ENCODE measurements at places on chromosomes 3 and 15.

DNA sequence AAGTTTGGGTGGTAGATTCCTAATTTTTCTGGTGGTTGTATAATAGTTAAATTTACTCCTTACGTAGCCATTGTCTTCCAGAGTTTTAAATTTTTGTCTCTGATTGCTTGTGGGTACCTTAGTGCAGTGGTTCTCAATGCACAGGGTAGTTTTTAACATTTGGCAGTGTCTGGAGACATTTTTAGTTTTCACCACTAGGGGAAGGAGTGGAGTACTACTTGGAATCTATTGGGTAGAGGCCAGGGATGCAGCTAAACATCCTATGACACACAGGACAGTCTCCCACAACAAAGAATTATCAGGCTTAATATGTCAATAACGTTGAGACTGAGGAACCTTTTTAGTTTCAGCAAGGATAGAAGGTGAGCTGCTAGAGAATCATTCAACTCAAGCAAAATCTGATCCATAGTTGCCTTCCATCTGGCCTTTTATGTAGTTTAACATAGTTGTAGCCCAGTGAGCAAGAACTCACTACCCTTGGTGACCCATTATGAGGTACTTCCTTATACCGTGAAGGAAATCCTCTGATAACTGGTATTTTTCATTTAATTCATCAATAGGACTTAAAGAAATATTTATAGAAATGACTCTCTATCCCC, 8.6 kb upstream of the STX19 start:
- DNase-seq = no peak

GRCh38 chr15:88400591-88401250, 66.5 kb downstream of the MRPL46 start:
- no peak for DNase-seq

DNA sequence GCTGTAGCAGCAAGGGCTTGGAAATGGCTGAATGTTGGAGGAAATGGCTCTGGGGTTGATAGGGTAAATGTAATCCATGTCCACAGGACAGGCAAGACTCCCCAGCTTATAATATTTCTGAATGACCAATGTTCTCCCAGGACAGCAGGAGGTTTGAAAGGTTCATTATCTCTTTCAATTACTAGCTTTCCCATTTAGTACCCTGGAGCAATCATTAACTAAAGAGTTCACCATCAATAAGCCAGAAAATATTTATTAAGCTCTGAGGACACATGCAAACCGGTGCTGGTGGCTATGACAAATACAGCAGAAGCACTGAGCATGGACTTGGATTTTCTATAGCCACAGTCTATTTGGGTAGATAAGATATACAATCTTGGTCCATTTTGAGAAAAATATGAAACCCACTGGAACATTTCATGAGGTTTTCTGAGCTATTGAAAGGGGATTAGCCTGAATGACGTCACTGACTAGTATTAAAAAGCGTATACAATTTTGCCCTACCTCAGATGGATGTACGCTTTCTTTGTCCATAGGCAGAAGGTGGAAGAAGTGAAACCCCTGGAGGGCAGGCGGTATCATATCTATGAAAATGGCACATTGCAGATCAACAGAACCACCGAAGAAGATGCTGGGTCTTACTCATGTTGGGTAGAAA, 166.2 kb downstream of the CHL1 start:
- DNase-seq = no peak

- DNase-seq = no peak
Measured at GRCh38 chr3:82088749-82089148, 327.3 kb upstream of the GBE1 start.

- DNase-seq = no peak
Measured at GRCh38 chr15:62462268-62462667, 297.2 kb upstream of the C2CD4B start.

DNA sequence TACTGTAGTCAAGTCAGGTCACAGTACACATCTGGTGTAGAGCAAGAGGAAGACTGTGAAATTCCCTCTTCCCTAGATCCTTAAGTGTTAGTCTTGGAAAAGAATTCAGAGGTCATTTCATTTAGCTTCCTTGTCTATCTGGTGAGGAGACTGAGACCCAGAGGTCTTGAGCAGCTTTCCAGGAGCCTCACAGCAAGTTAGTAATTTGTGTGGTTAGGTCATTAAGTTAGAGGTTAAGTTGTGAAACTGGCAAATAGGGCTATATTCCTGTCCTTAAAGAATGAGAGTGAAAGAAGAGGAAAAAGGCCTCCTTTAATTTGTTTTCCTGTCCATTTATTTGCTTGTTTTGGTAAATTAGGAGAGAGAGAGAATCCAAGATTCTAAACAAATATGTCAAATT, 9.0 kb downstream of the PODXL2 start:
- no peak for DNase-seq

- no peak for DNase-seq
Measured at GRCh38 chr3:150878996-150879575, 26.2 kb downstream of the MINDY4B start.

GRCh38 chr3:196641333-196642054, 2.0 kb downstream of the NRROS start:
- no peak for DNase-seq

- no peak for DNase-seq
Measured at GRCh38 chr15:88207565-88207964, 49.0 kb downstream of the NTRK3 start.

DNA sequence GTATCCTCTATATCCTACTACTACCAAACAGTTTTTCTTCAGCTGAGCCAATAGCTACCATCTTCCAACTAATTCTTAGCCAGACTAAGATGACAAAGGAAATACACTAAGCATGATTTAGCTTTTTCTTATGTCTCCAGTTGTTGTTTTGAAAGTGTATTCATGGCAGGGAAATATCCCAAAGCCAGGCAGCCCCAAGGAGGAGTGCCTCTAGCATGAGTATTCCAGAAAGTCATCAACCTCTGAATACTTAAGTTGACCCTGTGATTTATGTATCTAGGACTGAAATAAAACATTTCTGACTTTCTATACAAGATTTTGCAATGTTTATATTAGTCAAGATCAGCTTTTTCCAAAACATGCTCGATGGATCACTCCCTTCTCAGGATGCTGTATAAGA, 449.1 kb downstream of the IL5RA start:
- DNase-seq = no peak

DNA sequence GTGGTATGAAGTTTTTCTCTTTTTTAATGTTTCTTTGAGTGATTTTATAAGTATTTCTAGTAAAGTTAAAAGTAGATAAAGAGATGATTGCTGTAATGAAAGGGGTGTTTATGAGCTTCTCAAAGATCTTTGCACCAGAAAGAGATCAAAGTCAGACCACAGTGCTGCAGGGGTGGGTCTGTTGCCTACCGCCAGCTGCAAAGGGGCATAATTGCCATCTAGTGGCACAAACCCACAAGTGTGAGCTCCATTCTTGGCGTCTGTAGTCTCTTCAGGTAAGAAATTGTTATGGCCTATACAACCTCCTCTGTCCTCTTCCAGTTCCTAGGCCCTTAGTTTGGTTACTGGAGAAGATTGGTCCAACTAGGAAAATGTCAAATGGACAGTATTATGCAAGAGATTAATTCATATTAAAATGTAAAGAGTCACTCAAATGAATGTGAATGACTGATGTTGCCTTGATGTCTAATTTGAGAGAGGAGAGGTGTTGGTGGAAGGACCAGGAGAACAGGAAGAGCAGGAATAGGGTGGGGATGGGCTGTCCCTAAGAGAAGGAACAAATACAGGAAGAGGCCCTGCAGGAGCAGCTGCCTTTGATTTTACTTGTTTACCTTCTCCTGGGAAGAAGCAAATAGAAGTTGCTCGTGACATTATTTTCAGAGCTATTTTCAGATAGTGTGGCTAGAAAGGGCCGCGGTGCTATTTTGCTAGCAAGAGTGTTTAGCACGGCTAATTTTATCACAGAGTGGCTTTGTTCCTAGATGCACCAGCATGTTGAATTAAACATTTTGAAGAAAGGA, 53.0 kb upstream of the GSK3B start:
- no peak for DNase-seq

GRCh38 chr3:102174312-102174712, 260.5 kb upstream of the ZPLD1 start:
- DNase-seq = no peak

- peak; percentile 31 for DNase-seq
Measured at GRCh38 chr15:72285927-72286516, 13.7 kb upstream of the PARP6 start.

DNA sequence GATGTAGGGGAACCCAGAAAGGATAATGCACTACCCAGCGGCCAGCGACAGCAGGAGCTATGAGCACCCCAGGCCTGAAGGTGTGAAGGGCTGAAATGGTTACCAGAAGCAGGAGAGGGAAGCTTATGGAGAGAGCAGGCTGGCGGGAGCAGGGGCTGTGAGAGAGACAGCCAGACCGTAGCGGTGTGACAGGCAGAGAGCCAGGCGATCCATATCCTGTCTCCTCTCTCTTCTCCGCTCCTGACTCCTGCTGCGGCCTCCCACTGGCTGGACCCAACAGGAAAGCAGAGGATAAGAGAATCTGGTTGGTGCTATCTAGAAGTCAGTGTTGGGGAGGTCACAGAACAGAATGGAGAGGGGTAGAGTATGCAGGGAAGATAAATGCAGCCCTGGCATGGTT, 49.9 kb downstream of the BTD start:
- no peak for DNase-seq

DNA sequence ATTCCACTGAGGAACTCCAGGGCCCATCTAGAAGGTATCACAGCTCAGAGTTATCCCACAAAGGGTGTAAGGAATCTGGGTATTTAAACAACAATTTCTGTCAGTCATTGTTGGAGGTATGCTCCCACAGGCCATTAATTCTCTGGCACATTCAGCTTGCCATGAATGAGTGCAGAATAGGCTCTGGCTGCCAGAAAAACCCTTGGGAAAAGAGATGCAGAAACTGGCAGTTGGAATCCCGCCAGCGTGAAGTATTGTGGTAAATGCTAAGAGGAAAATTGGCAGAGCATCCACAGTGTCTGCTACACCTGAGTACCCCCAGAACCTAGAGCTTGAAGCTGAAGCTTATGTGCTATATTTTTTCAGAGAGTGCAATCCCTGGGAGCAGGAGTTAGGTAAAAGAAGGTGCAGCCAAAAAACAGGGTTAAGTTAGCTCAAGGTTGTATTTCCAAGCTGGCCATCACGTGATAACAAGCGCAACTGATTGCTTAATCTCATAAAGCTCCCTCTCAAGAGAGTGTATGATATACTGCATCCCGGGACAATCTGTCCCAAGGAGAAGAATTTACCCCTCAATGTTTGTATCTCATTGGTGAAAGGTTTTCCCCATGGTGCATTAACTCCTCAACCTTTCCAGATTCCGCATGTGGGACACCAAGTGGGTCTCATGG, 94.2 kb upstream of the ACP3 start:
- DNase-seq = no peak

DNA sequence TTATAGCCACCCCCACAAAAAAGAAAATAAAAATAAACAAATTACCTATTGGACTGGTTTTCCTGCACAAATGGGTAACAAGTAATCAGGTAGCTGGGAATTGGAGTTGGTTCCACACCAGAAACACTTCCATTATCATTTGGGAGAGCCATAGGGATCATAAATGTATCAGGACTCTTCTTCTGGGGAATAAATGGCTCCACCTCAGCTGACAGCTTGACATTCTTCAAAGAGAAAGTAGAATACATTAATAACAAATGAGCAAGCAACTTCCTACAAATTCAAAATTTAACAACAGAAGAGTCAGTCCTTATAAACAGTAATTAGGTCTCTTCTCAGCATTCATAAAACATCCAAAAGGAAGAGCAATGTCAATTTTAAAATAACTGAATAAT, 8.7 kb downstream of the SECISBP2L start:
- DNase-seq = no peak

GRCh38 chr3:133206921-133207320, 168.7 kb downstream of the TMEM108 start:
- no peak for DNase-seq

DNA sequence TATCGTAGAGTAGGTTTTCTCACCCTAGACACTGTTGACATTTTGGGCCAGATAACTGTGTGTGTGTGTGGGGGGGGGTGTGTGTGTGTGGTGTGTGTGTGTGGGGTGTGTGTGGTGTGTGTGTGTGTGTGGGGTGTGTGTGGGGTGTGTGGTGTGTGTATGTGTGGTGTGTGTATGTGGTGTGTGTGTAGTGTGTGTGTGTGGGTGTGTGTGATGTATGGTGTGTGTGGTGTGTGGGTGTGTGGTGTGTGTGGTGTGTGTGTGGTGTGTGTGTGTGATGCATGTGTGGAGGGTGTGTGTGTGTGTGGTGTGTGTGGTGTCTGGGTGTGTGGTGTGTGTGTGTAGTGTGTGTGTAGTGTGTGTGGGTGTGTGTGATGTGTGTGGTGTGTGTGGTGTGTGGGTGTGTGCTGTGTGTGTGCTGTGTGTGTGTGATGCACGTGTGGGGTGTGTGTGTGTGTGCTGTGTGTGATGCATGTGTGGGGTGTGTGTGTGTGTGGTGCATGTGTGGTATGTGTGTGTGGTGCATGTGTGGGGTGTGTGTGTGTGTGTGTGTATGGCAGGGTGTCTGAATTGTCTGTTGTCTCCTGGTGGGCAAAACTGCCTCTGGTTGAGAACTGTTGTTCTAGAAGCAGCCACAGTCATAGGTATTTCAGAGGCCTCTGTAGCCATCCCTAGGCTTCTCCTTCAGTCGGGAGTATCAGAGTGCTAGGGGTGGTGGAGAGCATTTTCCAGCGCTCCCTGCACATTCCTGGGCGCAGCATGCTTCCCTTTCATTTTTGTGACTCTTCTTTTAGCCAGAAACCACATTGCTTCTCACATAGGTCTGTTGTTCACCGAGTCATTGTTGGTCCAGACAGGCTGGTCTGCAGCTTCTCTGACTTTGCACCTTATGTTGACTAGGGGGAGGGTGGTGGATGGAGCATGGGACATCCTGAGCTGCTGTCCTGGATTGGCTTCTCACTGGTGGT, 84.4 kb downstream of the THSD4 start:
- no peak for DNase-seq

- DNase-seq = no peak
Measured at GRCh38 chr3:190208196-190208595, 87.5 kb upstream of the P3H2 start.

DNA sequence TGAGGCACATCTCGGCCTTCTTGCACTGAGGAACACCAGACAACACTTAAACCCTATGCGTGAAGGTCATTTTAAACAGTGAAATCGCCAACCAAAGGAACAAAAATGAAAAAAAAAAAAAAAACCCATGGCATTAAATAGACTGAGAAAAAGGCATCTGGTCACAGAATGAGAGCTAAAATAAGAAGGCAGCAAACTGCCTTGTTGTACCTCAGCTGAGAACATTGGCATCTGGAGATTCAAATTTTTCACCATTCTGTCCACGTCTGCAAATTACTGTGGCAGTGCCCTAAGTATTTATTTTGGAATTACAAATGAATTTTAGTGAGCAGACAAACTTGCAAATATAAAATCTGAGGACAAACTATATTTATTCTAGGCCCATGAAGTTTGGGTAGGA, 82.6 kb upstream of the POU1F1 start:
- no peak for DNase-seq

- no peak for DNase-seq
Measured at GRCh38 chr3:54951405-54951804, 23.5 kb upstream of the LRTM1 start.
